ENCODE measurements at places on chromosomes 1 and 21.

DNA sequence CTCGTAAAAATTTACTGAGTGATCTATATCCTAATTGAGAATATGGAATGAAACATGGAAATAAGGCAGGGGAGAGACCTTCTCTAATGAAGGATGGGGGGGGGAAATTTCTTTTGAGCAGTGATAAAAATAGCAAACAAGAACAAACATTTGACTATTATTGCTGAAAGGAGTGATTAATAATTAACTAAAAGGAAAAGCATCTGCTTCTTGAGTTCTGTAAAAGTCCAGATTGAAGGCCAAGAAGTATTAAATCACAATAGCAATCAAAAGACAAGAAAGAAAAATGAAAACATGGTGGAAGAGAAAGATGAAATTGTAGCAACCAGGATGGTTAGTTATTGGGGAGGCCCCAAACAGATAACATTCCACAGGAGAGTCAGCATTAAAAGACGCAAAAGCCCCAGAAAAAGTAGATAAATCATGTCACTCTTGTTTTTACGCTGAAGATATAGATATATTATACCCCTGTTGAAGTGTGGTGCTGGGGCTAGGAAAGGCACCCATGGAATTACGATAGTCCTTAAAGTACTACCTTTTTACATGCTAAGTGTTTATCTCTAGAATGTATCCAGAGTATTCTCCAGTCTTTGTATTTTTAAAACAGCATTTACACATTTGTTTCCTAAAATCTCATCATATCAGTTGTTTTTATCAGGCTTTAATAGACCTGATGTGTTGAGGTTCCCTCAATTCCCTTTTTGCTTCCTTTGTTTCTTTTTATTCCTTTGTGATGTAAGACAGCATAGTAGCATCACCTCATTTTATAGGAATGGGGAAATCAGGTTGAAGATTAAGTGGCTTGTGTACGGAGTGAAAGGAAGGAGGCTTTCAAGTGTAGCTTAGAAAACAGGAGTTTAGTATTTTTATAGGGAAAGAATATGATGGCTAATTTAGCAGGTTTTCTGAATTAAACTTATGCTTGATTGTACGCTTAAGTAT lies 28.9 kb downstream of the DISP1 start:
- DNase-seq: peak; percentile 28

DNA sequence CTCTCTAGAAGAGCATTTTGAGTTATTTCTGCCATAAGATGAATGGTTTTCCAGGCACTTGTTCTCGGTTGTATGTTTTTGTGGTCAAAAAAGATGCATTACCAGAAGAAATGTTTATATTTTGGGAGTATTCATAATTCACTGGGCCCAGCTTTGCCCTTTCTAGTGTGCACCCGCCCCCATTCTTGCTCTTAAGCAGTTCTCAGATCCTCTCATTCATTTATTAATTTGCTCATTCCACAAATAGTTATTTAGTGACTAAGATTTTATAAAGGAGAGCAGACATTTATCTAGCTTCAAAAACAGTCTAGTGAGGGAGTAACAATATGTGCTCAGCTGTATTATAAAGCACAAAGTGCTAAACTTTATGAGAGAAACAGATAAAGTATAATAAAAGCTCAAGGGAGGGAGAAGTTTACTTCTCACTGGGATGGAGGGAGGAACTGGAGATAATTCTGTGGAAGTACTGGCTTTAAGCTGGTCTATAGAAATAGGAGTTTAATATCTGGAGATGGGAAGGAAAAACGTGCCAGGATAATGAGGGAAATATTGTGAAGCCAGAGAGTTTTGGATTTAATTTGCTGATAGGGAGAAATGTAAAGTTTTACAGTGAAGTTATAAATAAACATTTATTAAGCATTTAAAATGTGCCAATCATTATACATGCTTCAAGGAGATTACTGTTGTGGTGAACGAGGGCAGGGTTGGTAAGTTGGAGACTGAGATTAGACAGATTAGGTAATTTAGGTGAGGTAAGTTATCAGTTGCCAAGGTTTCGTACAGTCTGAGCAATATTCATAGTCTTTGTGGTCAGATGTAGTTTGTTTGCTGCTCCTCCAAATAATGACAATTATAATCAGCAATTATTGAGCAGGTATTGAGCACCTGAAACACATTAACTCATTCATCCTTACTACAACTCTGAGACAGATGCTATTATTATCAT lies 9.1 kb upstream of the MACF1 start:
- peak; percentile 61 for DNase-seq

GRCh38 chr1:100794748-100795645 lies 75.5 kb downstream of the VCAM1 start:
- DNase-seq: peak; percentile 74

DNA sequence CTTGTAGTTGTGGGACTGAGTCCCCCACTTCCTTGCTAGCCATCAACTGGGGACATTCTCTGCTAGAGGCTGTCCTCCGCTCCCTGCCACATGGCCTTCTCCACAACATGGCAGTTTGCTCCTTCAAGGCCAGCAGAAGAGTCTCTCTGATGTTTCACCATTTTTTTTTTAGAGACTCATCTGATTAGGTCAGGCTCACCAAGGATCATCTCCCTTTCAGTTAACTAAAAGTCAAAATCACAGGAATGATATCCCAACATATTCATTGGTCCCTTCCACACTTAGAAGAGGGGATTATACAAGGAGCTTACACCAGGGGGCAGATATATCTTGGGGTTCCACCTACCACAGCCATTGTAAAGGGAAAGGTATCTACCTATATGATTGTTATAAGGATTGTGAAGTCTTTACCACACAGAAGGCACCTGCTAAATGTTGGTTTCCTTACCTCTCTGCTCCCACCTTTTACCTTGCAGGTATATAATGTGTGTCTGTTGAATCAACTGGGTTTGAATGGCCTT lies 23.3 kb downstream of the RIMKLA start:
- no peak for DNase-seq

DNA sequence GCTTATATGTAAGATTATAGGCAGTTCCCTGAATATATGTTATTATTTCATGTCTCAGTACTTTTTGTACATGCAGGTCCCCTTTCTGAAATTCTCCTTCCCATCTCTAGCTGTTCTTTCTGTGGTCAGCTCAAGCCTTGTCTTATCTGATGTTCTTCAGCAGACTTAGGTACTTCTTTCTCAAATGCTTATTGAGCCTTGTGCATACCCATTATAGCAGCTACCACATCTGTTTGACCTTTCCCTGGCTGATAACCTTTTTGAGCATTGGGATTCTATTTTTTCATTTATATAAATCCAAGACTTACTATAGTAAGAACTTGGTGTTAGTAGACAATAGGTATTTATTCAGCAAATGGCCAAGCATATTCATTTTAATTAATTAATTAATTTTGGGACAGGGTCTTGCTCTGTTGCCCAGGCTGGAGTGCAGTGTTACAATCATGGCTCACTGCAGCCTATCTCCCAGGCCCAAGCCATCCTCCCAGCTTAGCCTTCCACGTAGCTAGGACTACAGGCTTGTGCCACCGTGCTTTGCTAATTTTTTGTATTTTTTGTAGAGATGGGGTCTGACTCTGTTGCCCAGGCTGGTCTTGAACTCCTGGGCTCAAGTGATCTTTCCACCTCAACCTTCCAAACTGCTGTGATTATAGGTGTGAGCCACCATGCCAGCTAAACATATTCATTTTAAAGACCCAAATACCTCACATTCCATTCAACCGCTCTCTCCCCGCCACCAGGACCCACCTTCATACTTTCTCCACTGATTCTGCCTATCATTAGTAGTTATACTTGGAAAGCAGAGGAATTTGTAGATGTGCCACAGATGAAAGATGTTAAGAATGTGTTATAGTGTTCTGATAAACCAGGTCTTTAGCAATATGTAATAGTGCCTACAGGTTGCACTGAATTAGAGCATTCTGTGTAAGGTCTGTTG lies 16.7 kb downstream of the TIPRL start:
- no peak for DNase-seq

DNA sequence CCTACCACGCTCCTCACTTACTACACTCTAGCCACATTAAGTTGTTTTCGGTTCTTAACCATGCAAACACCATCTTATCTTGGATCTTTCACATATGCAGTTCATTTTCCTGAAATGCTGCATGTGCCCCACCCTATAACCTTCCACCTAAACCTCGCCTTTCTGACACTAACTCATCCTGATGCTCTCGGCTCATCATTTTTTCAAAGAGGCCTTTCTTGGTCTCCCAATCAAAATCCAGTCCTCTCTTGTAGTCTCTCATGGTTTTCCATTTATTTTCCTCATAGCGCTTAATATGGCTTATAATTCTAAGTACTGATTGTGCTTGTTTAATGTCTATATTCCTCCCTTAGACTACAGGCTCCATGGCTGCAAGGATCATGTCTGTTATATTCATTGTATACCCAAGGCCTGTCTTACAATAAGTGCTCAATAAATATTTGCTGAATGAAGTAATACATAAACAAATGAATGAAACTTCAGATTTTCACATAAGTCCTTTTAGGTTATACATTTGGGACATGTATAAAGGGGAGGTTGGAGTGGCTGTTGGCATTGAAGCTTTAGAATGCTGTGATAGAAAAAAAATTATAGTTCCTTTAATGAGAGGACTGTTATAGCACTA lies 79.2 kb upstream of the CDC42BPA start:
- DNase-seq: no peak

- DNase-seq: no peak
Measured at GRCh38 chr1:64588876-64589275, 118.9 kb downstream of the CACHD1 start.
